ENCODE measurements at places on chromosomes 16 and 17. TPM values are rescaled to one million over a fixed set of nuclear protein-coding genes. Genes with fewer than 3 reads are reported as not detected.

RNF157 gene
- 0.29 TPM for total RNA-seq

LITAFD gene
- not detected for total RNA-seq

BRICD5 gene
- under 0.01 TPM for total RNA-seq

CSH2 gene
- total RNA-seq = not detected

CBLN1 gene
- total RNA-seq = not detected

SCNN1B gene
- not detected for total RNA-seq

SLC22A31 gene
- total RNA-seq = 0.58 TPM

KRTAP4-6 gene
- total RNA-seq = not detected

PIRT gene
- not detected for total RNA-seq

CCL22 gene
- total RNA-seq = not detected

TBC1D16 gene
- total RNA-seq = 29.8 TPM
